ENCODE measurements at places on chromosomes 7 and 10.
A peak's percentile ranks its signal among the peaks of the same experiment; 100 is the strongest.

DNA sequence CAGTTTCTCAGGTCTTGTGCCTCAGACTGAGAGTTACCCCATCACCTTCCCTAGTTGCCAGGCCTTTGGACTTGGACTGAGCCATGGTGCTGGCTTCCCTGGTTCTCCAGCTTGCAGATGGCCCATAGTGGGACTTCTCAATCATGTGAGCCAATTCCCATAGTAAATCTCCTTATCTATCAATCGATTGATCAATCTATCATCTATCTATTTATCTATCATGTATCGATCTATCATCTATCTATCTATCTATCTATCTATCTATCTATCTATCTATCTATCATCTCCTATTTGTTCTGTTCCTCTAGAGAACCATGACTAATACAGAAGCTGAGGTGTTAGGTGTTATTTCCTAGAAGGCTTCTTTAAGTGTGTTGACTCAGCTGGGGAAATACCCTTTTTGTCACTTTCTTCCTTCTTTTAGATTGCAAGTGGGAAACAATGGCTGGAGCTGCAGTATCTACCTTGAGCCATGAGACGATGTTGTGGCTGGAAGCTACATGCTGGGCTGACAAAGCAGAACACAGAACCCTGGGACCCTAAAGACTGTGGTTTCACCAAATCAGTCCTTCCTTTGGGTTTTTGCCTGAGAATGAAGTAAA, 234.7 kb upstream of the GLI3 start:
- DNase-seq = no peak

DNA sequence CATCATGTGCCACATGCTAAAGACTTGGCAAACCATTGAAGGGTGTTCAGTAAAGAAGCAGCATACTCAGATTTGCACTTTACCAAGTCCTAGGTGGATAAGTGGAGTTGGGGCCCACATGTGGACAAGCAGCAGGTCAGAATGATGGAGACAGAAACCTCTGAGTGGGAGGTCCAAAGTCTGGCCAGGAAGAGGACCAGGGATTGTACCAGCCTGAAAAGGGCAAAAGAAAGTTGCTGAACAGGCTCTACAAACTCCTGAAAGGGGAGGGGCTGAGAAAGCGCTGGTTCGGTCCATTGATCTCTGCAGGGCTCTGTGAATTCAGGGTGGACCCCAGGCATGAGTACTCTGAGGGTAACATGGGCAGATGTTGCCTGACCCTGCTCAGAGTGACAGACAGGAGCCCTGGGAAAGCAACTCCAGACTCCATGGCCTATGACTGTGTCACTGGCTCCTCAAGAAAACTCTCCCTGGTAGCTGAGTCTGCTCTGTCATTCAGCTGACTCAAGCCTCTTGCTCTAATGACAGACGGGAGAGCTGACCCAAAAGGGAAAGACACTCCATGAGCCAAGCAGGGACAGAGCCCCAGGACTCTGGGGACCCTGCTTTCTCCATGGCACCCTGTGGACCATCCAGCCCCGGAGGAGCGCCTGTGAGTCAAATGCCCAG, 68.5 kb downstream of the TBXAS1 start:
- DNase-seq = no peak

DNA sequence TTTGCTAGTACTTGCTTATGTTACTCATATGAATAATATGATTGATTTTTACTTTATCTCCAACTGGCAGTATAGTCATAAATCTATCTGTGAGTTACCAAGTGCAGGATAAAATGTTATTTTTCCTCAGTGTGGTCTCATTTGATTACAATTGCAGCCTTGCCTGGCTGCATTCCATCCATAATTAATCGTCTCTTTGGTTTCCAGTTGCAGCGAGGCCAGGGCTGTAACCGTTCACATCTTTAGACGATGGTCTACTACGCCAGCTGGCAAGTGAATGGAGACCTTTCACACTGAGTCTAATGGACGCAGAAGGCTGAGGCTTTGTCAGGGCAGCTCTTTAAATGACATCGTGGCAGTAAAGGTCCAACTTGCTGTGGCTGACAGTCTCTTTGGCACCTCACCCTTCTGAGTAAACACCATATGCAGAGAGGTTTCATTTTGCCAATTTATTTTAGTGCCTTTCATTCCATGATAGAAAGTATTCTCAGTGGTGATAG, 84.0 kb downstream of the ARL4A start:
- DNase-seq = no peak

GRCh38 chr10:93062514-93063143, 2.0 kb downstream of the CYP26C1 start:
- DNase-seq = no peak

- no peak for DNase-seq
Observed at GRCh38 chr7:28296571-28297483, 115.5 kb upstream of the CREB5 start.

DNA sequence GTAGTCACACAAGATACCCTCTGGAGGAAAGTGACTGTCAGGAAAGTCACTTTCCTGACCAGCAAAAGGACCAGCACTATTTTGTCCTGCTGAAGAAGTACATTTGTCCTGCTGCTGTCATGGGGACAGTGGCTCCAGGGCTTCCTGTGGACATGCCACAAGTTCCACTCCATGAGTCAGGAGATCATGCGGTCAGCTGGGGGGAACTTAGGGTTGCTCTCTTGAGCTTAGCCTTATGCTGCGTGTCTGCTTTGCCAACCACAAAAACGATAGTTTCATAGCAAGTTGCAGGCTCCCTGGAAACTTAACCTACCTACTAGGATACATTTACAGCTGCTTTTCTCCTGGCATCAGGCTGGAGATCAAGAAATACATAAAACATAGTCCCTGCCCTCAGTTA, 19.8 kb upstream of the ALOX5 start:
- DNase-seq = no peak

DNA sequence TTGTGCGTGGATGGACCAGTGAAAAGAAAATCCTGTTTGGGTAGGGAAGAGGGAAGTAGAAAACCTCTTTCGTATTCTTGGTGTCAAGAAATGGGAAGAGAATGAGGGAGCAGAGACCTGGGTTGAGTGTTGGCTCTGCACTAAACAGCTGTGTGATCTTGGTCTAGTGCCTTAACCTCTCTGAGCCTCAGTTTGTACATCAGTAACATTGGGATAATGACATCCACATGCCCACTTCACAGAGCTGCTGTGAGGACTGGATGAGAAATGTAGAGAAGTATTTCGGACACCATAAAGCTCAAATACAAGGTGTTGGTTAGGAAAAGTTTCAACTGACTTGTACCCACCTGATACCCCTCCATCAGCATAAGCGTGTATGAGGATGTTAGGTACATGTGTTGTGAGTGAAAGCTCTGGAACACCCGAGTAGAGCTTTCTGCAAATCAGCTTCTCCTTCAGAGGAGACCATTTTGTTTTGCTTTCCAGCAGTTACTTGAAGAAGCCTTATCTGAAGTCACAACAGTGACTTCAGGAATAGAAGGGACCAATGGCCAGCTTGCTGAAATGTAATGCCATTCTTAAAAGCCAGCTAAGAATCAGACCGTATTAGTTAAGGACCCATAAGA, 11.2 kb downstream of the TRIM56 start:
- no peak for DNase-seq

- no peak for DNase-seq
Observed at GRCh38 chr7:11294965-11295364, 321.3 kb downstream of the PHF14 start.

- no peak for DNase-seq
Observed at GRCh38 chr7:142899661-142900060, 14.1 kb upstream of the TRPV6 start.

DNA sequence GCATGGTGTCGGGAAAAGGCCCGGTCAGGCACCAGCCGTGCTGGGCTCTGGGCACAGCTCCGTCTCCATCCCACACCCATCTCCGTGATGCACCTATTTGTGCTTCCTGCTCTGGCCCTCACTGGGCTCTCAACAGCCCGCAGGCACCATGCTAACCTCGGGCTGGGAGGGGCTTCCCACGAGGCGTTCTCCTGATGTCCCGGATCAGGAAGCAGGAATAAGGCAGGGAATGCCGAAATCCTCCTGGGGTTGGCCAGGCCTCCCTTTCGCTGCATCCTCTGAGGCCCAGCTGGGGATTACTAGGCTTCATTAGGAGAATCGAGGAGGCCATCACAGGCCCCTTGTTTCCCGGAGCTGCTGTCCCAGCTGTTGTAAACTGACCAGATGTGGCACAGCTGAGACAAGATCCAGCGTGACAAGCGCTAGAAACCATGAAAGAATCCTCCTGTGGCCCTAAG, 72.0 kb downstream of the FAM53B start:
- no peak for DNase-seq

DNA sequence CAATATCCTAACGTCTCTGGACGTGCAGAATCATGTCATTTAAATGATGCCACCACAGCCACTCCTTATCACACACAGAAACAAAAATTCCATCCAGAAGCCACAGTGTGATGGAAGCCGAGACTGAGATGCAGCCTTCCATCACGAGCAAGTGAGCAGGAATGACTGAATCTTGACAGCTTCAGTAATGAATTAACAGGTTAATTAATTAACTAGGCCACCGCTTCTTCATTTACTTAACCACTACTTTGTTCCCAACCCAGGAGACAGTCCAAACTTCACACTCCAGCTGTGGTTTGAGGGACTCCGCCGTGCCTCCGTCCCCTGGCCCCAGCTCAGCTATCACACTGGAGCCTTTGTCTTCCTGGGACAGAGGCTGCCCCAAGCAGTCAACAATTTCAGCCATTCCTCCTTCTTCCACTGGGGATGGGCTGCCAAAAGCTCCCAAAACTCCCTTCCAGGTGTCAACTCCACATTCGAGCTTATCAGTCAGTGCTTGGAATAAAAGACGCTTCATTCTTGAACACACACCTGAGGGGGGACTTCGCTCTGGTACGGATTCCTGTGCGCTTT, 65.9 kb downstream of the FGFR2 start:
- DNase-seq = no peak

- peak; percentile 78 for DNase-seq
Observed at GRCh38 chr10:70815504-70816219, at the start of gene SGPL1. Gene SGPL1, plus strand, starts transcription at chr10:70815948. Its CDS starts 906 bp downstream, at chr10:70816854.

- DNase-seq = no peak
Observed at GRCh38 chr10:69107176-69107490, 16.8 kb upstream of the VPS26A start.

GRCh38 chr10:123445261-123445775, 220.8 kb upstream of the GPR26 start:
- no peak for DNase-seq

- DNase-seq = peak; percentile 44
Observed at GRCh38 chr10:99779335-99779734, 3.1 kb upstream of the ABCC2 start.

- no peak for DNase-seq
Observed at GRCh38 chr7:22581099-22581498, 81.1 kb upstream of the STEAP1B start.

GRCh38 chr7:14013898-14014297, 24.4 kb upstream of the ETV1 start:
- no peak for DNase-seq

DNA sequence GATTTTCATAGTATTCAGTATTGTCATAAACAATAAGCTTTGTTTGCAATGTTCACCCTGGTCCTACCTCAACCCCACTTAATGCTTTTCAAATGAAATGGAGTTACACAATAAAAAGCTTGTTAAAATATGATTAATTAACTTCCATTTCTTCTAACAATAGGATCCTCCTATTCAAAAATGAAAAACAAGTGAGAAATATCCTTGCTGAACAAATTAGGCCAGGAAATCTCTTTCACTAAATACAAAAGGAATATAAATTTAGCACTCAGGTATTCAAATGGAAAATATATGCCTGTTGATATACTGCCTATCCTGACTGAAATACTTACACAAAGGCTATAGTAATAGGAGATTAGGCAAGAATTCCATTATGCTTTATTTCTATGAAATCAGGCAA, 323.4 kb upstream of the GRM3 start:
- DNase-seq = no peak

GRCh38 chr7:36409180-36409579, 19.5 kb downstream of the ANLN start:
- no peak for DNase-seq

- DNase-seq = no peak
Observed at GRCh38 chr10:131842351-131843088, 58.3 kb upstream of the PPP2R2D start.

DNA sequence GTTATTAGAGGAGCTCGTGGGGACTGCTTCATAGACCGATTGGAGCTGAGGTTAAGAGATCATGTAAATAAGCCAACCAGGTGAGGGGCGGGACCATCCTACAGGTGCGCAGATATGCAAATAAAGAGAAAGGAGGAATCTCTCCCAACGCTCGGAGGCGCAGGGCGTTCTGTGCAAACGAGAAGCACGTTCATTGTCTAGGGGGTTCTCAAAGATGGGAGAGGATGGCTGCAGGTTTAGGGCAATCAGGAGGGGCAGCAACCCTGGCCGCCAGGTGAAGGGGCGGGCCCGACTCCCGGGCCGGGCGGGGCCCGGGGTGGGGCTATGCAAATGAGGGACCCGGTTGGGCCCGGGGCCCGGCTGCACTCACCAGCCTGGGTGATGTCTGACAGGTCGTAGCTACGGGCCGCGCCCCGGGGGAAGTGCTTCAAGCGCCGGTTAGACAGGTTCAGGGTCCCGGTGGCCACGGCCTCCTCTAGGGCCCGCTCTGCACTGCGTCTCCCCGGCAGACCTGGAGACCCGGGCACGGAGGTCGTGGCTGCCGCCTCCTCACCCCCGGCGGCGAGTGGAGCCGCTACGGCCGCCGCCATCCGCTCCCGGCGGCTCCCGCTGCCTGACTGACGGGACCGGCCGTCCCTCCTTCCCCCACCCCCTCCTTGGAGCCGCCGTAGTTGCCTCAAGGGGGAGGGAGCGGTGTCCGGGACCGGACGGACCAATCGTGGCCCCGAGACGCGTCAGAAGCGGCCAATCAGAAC, at the start of gene LRCH4:
TSS of gene LRCH4 (minus strand) at position 619 of the 755 bp plus-strand sequence. CDS start at position 590, 29 bp downstream.
- no peak for DNase-seq

- DNase-seq = no peak
Observed at GRCh38 chr7:148515728-148516695, 74.6 kb upstream of the C7orf33 start.

- DNase-seq = no peak
Observed at GRCh38 chr10:4981722-4982471, 18.7 kb downstream of the AKR1C1 start.

- no peak for DNase-seq
Observed at GRCh38 chr10:125722811-125723210, 3.3 kb downstream of the EDRF1 start.

- DNase-seq = no peak
Observed at GRCh38 chr10:132413226-132414205, 16.5 kb downstream of the PWWP2B start.

DNA sequence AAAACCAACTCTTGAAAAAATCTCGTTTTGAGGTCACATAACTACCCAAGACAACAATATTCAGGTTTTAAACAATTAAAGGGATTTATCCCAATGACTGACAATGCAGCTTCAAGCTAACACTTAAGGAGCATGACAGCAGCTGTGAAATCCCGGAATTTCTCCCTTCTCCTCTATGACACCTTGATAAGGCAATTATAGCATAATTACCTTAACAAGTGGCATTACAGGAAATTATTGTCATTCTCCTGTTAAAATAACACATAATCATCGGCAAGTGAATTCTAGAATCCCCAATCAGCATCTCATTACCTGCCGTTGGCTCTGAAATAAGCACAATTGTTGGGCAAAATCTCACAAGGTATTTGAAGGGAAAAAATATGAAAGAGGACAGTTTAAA, 417.0 kb upstream of the PFKP start:
- DNase-seq = no peak

GRCh38 chr10:58435297-58435985, 50.2 kb downstream of the TFAM start:
- DNase-seq = no peak
